Omental fat pad (tissue), 4 donors: ENCODE measurements at places on chromosomes 2 and 18.

GRCh38 chr2:31079665-31080064, 58.6 kb downstream of the GALNT14 start:
- DNase-seq = no peak

DNA sequence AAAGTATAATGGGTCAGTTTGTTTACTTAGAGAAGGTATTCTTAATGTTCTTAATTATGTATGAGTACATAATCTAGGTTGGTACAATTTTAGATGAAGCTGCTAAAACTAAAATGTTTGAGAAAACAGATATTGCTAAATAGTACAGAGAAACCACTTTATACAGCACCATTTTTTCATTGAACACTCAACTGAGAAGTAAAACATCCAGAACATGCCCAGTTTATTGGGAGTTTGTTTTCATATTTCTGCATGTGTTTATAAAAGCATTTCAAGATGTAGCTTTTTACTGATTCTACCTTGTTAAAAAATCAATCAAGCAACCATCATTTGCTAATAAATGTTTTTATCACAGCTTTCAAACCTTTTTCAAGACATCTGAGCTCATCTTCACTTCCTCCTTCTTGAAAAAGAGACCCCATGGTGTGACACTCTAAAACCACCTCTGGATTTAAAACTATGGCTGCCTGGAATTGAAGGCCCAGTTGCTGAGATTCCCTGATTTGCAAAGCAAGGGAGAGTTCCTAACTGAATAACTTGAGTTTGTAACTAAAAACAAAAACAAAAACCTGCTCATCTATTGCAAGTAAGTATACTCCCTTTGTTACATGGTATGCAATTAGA, 585.9 kb downstream of the ZEB2 start:
- DNase-seq = no peak

GRCh38 chr2:15300624-15301573, 260.2 kb downstream of the NBAS start:
- no peak for DNase-seq

- no peak for DNase-seq
Observed at GRCh38 chr18:24270358-24270936, 127.2 kb downstream of the OSBPL1A start.

GRCh38 chr2:34627003-34627402, 1027.9 kb upstream of the FAM98A start:
- DNase-seq = no peak

- no peak for DNase-seq
Observed at GRCh38 chr2:35932276-35932963, 423.2 kb upstream of the CRIM1 start.

DNA sequence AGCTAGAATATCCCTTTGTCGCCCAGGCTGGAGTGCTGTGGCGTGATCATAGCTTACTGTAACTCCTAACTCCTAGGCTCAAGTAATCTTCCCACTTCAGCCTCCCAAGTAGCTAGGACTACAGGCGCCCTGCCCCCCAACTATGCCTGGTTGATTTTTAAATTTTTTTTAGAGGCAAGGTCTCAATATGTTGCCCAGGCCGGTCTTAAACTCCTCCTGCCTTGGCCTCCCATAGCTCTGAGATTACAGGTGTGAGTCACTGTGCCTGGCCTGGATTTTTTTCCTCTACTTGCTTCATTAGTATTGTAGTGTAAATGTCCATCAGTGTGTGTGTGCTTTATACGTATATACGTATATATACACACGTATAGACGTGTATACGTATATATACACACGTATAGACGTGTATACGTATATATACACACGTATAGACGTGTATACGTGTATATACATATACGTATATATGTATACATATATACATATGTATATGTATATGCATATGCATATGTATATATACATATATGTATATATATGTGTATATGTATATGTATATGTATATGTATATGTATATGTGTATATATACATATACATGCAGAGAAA, 124.4 kb downstream of the DIS3L2 start:
- DNase-seq = no peak

- no peak for DNase-seq
Observed at GRCh38 chr2:96860065-96861029, 2.5 kb upstream of the ANKRD39 start.

GRCh38 chr2:27730261-27730662, 41.3 kb upstream of the MRPL33 start:
- no peak for DNase-seq

GRCh38 chr2:193542762-193543161, 1348.0 kb upstream of the TMEFF2 start:
- no peak for DNase-seq

DNA sequence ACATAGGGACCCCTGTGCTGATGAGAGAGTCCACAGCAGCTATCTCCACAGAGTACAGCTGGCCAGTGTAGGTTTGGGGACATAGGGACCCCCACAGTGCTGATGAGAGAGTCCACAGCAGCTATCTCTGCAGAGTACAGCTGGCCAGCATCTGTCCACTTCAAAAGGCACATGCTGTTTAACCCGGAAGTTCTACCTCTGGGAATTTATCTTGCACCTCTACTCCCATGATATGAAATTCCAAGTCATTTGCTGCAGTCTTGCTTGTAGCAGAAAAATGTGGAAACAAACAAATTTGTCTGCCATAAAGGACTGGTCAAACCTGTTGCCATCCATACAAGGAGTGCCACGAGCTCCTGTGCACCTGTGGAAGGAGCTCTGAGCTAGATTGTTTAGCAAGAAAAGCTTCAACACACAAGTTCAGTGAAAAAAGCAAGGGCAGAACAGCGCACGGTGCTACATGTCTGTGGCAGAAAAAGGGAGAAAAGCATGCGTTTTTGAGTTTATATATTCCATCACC, 33.1 kb downstream of the LRRFIP1 start:
- no peak for DNase-seq

- DNase-seq = no peak
Observed at GRCh38 chr18:27014841-27015240, 149.3 kb upstream of the AQP4 start.

- DNase-seq = no peak
Observed at GRCh38 chr2:121884078-121884477, 128.6 kb downstream of the TSN start.

- DNase-seq = no peak
Observed at GRCh38 chr18:8876887-8877286, 171.5 kb downstream of the MTCL1 start.

- no peak for DNase-seq
Observed at GRCh38 chr2:235661952-235662351, 168.1 kb downstream of the AGAP1 start.

DNA sequence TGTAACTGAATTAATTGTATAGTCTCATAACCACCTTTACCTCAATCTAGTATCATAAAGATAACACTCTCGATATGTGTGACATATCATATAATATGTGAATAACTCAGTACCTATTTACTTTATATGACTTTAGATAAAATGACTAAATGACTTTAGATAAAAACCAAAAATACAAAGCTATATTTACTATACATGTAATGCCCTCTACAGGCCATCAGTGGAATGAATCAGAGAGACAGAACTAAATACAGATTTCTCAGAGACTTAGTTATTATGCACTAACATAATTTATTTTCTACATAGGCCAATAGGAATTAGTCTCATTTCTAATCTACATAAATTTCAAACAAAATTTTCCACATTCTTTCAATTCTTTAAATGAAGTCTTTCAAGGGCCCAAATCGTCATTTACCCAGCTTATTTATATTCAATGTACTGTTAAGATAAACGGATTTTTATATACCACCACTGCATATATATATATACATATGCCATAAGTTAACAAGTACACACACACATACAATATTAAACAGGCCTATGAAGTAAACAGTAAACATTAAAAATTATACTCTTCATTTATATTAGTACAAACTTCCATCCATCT, 219.9 kb downstream of the EXOC6B start:
- no peak for DNase-seq

DNA sequence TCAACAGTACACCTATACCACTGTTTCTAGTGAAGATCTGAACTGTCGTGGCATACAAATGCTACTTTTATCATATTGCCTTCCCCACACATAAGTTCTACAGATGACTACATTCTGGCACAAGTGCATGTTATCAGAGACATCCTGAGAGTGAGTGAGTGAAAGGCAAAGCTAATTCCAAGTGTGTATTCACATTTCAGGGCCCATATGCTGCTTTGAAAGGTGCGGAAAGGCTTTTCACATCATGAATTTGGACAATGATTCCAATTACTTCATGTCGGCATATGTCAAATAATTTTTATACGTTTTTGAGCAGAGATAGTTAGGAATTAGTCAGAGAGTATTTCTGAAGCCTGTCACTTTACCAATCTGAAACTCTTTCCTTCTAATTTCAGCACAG, 101.7 kb downstream of the GAREM1 start:
- no peak for DNase-seq

DNA sequence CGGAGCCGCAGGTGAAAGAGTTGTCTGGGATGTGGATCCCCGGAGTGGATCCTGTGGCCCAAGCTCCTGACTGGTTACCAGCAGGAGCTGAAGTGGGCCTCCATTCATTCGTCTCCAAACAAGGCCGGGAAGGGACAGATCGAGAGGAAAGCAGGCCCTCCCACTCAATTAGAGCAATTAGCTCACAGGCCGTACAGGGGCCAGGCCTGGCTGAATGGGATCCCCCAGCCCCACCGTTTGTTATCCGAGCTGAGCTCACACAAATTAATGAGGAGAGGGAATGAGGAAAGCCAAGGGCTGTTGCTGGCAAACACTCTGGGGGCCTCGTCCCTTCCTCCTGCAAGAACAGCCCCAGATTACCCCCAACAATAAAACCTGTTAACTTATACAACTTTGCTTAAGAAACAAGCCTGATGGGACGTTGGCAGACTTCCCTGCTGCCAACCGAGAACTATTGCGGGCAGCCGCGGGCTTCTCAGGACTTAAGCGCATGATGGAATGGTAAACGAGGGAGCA, 338.0 kb downstream of the BCL11A start:
- no peak for DNase-seq

DNA sequence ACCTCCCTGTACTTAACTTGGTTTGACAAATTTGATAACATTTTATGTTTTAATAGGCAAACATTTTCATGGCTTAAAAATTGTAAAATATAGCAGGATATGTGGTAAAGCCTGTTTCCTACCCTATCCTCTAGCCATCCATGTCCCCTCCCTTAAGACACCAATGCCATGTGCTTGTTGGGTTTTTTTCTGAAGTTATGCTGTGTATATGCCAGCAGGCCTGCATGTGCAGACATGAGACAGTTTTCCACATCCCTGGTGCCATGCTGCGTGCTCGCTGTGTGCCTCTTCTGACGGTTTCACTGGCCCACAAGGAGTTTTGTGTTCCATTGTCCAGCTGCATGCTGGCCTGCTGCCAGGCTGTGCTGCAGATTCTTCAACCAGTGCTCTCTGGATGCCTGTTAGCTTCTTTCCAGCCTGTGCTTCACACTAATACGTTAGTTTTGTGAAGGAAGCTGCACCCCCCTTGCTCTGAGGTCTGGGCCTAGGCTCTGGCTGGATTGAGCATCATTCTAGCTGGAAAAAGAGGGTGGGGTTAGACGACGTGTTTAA, 16.9 kb downstream of the INPP4A start:
- DNase-seq = no peak

- no peak for DNase-seq
Observed at GRCh38 chr2:122799391-122799790, 1043.9 kb downstream of the TSN start.

DNA sequence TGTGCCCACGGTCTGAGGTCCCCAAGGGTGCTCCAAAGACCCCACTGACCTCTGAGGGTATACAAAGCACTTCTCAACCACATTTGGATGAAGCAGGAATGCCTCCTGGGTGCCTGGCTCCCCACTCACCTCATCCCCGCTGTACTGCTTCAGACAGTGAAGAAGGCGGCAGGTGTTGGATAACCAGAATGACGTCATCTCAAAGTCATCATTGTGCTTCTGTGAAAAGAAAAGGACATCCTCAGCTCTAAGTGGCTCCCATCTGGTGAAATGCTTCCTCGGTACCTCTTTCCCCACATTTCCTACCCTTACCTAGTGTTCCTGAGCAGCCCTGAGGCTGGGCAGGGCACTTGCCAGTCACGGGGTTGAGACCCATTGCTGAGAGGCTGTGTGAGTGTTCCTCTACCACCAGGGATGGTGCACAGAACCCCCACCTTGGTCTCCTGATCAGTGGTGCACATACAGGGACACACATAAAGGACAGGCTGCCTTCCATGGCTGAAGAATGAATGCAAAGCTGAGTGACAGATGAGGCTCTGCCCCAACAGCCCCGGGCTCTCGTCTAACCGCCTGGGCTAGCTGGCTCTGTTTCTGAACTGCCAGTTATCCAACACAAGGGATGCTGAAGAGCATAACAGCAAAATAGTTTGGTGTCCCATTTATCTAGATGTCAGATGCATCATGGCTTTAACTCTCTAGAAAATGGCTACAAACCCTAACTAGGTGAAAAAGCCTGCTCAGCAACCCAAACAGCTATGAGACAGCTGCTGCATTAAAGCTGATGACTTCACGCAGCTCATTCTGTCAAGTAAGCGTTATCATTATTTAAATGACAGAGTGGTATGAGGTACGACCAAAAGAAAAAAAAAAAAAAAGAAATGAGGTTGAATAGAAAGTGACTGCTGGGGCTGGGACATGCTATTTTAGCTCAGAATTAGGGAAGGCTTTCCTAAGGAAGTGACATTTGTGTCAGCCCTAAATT, 28.2 kb upstream of the ACAA2 start:
- DNase-seq = no peak

DNA sequence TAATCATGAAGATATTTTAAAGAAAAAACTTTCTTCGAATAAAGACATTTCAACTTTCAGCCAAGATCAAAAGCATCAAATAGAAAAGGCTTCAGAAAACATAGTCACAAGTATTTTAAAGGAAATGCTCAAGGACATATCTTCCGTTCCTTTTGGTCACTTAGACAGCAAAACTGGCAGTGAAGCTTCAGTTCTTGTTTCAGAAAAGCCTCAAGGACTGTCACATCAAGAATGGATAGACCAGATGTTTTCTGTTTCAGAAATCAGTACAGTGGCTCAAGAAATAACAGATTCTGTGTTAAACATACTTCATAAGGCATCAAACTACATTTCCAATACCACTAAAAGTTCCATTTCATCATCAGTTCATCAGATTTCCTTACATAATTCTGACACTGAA, 51.8 kb downstream of the FSIP2 start:
- no peak for DNase-seq

GRCh38 chr18:48961547-48961946, 10.8 kb upstream of the SMAD7 start:
- no peak for DNase-seq

- DNase-seq = no peak
Observed at GRCh38 chr2:118808429-118808809, 39.0 kb downstream of the EN1 start.
